ENCODE measurements at places on chromosomes 4 and X. TPM values are rescaled to one million over a fixed set of nuclear protein-coding genes. Genes with fewer than 3 reads are reported as not detected.

DNA sequence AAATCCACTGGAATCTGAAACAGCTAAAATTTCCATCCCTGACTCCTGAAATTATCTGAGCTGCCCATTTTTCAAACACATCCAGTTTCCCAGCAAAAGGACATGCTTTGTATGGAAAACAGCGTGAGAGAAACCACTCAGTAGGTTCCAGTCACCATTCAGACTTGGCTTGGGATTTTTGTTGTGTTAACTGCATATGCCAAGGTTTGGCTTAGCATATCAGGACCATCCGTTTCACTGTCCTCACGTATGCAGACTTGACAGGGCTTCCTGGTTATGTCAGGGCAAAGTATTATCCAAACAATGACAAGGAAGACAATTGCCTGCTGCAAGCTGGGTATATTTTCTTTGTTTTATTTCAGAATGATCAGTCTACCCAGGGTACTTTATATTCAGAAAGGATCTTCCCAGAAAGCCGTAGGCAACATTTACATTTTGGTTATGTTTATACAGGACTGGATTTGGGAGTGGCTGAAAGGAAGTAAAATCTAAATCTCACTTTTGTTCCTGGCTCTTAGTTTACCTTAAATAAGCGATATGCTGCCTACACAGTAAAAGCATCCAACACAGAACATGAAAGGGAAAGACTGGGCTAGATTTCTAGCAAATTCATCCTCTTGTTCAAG is 41.3 kb upstream of the CCKAR start:
- no peak overlapping the region for H3K4me3 ChIP-seq
- no peaks in the 10 kb centered on the region for H3K4me1 ChIP-seq
- no peak for DNase-seq
- peaks cover 2% of the 10 kb centered on the region for H3K27me3 ChIP-seq
- H3K27ac ChIP-seq, result no peak overlapping the region

- no peak overlapping the region for H3K27ac ChIP-seq
- no peak overlapping the region for H3K4me3 ChIP-seq
- peaks cover 1% of the 10 kb centered on the region for H3K36me3 ChIP-seq
- H3K27me3 ChIP-seq, result no peaks in the 10 kb centered on the region
- peaks cover 2% of the 10 kb centered on the region for H3K4me1 ChIP-seq
Measured at GRCh38 chrX:132401935-132402334, 86.9 kb downstream of the MBNL3 start.

DNA sequence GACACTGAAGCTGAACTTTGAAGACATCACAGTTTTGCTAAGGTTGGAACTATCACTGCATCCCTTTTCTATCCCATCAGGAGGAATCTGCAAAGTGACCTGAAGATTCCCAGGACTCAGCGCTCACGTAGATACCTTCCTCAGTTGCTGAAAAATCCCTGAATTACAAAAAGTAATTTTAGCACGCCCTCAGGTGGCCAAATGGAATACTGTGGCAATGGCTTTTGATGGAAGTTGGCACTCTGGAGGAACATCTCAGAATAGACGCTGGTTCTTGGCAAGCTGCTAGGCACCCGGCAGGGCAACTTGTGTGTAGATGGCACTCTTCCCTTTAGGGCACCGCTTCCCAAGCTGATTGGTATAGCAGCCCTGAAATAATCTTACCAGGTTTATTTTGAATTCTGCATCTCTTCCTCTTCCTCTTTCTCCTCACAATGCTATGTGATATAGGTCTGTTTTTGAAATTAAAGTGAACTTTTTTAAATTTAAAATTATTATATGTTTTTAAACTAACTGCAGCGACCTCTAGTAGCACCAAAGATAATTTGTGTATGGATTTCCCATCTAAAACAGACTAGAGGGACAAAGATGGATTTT is 16.3 kb upstream of the ESX1 start:
- peaks cover 2% of the 10 kb centered on the region for H3K4me1 ChIP-seq
- H3K36me3 ChIP-seq, result no peaks in the 10 kb centered on the region
- H3K4me3 ChIP-seq, result no peak overlapping the region
- DNase-seq, result peak; percentile 42
- H3K27ac ChIP-seq, result no peak overlapping the region
- H3K27me3 ChIP-seq, result peaks cover 20% of the 10 kb centered on the region

GRCh38 chr4:116736756-116737155 is 348.6 kb downstream of the TRAM1L1 start:
- no peaks in the 10 kb centered on the region for H3K27me3 ChIP-seq
- H3K27ac ChIP-seq, result no peak overlapping the region
- DNase-seq, result no peak
- H3K36me3 ChIP-seq, result no peaks in the 10 kb centered on the region
- H3K4me1 ChIP-seq, result no peaks in the 10 kb centered on the region

P2RY8 gene
- 32.7 TPM for total RNA-seq

FRMD7 gene
- total RNA-seq, result not detected

All from activated CD4-positive, alpha-beta memory T cell treated with anti-CD3 and anti-CD28 coated beads for 36 hours (primary cell).